ENCODE measurements at places on chromosomes 7 and 10. TPM values are rescaled to one million over a fixed set of nuclear protein-coding genes. Genes with fewer than 3 reads are reported as not detected.

- DNase-seq = no peak
These were observed 8.3 kb downstream of the CXCL12 start for GRCh38 chr10:44376472-44377099.

DNA sequence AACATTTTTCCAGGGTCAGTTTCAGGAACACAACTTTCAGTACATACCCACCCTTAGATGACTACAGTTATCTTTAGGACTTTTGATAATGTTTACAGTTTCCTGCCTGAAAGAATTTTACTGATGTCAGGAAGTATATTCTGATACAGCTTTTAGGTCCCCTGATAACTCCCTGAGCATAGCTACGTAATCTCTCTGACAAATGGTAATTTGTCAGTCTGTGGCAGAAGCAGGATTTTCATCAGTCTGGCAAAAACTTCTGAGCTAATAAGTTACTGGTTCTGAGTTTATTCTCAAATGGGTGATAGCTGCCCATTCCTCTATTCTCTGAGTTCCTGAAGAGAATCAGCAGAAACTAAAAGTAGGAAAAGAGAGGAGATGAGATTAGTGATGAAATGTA is 270.1 kb upstream of the MTPN start:
- no peak for DNase-seq

MYH16 gene
- not detected for total RNA-seq

PRF1 gene
- 170 TPM for total RNA-seq

GRCh38 chr10:43649185-43649523 is 473 bp upstream of the ZNF32 start:
- DNase-seq = no peak

NACAD gene
- total RNA-seq = 0.08 TPM

DNA sequence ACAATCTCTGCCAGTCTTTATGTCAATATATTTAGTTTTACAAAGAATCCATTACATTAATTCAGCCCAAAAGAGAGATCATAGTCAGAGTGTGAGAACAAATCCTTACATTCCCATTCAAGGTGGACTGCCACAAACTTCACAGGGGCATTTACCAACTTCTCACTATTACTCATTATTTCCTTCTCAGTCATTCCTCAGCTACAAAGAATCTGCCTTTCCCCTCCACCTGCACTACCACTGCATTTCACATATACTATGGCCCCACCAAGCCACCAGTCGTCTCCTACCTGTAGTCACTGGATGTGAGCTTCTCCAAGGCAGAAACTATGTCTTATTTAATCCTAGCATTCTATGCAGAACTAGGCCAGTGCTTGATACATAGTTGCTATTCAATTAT is 94.3 kb downstream of the USP6NL start:
- DNase-seq = no peak

DNA sequence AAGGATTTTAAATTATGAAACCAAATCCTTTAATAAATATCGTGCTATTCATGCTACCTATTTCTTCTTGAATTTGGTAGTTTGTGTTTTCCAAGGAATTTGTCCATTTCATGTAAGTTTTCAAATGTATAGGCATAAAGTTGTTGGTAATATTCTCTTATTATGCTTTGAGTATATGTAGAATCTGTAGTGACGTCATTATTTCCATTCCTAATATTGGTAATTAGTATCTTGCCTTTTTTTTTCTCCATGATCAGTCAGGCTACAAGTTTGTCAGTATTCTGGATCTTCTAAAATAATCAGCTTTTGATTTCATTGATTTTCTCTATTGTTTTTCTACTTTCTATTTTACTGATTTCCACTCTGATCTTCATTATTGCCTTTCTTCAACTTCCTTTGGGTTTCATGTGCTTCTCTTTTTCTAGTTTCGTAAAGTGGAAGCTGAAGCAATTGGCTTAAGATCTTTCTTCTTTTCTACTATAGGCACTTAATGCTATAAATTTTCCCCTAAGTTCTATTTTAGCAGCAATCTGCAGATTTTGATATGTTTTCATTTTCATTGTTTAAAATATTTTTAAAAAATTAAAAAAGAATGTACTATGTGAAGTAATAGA is 156.5 kb upstream of the HDAC9 start:
- DNase-seq = no peak

PDK4 gene
- 1.2 TPM for total RNA-seq

ELFN1 gene
- total RNA-seq = not detected

LFNG gene
- total RNA-seq = 115 TPM

PHYHIPL gene
- not detected for total RNA-seq

GNGT1 gene
- not detected for total RNA-seq

INMT gene
- total RNA-seq = 0.37 TPM

GARIN1A gene
- 0.88 TPM for total RNA-seq

DNA sequence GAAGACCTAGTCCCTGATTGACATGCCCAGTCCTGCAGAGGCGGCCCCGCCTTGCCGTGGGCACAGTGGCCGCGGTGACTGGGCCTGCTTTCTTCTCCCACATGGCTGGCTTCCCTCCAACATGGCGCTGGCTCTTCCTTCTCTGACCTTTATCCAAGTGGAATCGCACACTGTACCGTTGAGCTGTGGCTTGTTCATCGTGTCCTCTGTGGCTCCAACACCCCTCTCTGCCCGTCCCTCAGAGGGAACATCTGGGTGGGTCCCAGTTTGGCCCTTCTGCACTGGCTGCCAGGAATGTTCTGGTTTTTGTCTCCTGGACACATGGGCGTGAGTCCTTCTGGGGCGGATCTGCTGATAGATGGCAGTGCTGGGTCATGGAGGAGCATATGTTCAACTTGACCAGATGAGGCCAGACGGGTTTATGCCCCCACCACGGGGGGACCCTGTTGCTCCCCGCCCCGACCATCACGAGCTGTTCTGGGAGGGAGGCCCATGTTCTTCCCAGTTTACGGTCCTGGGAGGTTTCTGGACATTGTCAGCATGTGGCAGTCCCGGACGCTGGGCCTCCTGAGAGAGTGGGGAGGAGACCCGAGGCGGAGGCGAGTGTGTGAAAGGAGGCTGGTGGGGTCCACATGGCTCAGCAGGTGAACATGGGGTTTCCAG is 63.5 kb downstream of the LHPP start:
- DNase-seq = no peak

- DNase-seq = no peak
These were observed 107.6 kb downstream of the ADCY1 start for GRCh38 chr7:45681596-45682357.

DGKI gene
- total RNA-seq = not detected

DNA sequence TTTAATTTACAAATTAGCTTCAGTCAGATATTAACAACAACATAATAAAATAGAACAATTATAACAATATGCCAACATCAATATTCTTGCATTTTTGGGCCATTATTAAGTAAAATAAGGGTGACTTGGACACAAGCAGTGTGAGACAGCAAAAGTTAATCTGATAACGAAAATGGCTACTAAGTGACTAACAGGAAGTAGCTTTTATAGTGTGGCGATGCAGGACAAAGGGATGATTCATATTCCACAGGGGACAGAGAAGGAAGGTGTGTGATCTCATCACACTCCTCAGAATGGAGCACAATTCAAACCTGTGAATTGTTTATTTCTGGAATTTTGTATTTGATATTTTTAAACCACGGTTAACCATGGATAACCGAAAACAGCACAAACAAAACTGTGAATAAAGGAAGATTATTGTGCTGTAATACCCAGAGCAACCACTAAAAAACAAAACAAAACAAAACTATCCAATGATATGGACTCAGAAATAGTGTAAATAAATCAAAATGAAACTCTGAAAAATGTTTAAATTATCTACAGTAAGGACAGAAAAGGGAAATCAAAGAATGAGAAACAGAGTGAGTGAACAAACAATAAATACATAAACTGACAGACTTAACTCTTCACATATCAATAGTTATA is 66.9 kb upstream of the TFEC start:
- no peak for DNase-seq

NODAL gene
- not detected for total RNA-seq

DNA sequence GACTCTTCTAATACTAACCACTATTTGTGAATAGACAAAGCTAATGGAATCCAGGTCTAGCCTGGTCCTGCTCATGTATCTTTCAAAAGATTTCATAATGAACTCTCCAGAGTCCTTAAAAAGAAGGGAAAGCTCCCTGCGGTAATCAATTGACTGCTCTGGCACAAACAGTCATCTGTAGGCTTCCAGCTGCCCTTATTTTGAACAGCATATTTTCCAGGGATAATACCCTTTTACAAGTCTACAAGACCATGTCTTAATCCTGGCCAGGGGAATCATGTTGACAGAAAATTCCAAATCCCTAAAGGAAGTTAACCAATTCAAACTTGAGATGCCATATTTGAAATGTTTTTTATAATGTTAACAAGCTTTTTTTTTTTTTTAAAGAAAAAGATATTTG is 34.6 kb downstream of the ADAM12 start:
- DNase-seq = no peak

GRCh38 chr10:29353305-29353704 is 64.4 kb downstream of the LYZL1 start:
- no peak for DNase-seq

GRCh38 chr7:108010377-108010776 is 7.4 kb upstream of the LAMB1 start:
- no peak for DNase-seq

TUBB8 gene
- not detected for total RNA-seq

- no peak for DNase-seq
These were observed 44.2 kb upstream of the RNF148 start for GRCh38 chr7:122746948-122747347.
